Right renal pelvis (tissue), 4 donors: ENCODE measurements at places on chromosomes 6 and 20. TPM values are rescaled to one million over a fixed set of nuclear protein-coding genes. Genes with fewer than 3 reads are reported as not detected.
A peak's percentile ranks its signal among the peaks of the same experiment; 100 is the strongest.

Gene SPEF1
- polyA plus RNA-seq = 1.3 TPM

Gene PHACTR3
- polyA plus RNA-seq = 13.9 TPM

Gene CCM2L
- 8.5 TPM for polyA plus RNA-seq

Gene CST7
- 0.35 TPM for polyA plus RNA-seq

Gene SLC26A8
- polyA plus RNA-seq = 0.25 TPM

Gene WFDC12
- polyA plus RNA-seq = not detected

Gene OR2B2
- polyA plus RNA-seq = not detected

Gene HUS1B
- not detected for polyA plus RNA-seq

Gene CLPSL1
- polyA plus RNA-seq = 0.88 TPM

Gene SLC22A2
- 14.7 TPM for polyA plus RNA-seq

Gene PAK5
- polyA plus RNA-seq = 0.55 TPM

Gene C6orf132
- 4.6 TPM for polyA plus RNA-seq

Gene TOMM34
- polyA plus RNA-seq = 46.7 TPM

GRCh38 chr20:51306081-51306480, 236.4 kb downstream of the NFATC2 start:
- no peak for DNase-seq

DNA sequence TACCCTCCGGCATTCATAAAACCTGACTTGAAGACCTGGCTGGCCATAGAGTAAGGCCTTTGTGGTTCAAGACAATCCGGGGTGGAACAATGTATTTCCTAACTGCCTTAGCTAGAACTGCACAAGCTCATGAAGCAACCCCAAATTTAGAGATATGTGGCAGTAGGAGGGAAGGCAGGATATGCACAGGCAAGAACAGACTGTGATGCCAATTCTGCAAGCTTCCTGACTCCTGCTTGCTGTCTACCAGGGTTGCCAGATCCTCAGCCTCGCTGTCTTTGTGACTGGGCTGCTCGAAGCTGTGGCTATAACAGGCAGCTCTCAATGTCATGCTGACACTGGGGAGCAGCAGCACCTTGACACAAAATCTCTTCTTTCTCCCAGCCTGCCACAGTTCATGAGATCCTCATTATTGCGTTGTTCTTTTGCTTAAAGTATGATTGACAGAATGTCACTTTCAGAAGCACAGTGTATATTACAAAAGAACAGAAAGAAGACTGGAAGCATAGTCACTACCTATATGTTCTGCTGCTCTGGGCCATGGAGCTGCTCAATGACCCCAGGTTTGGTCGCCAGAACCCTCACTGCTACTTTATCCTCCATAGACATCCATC, 18.3 kb upstream of the SHLD1 start:
- no peak for DNase-seq

GRCh38 chr20:47350691-47351545, 5.6 kb downstream of the ZMYND8 start:
- peak; percentile 8 for DNase-seq

- no peak for DNase-seq
Measured at GRCh38 chr6:109448615-109449014, 7.0 kb downstream of the MICAL1 start.

- DNase-seq = no peak
Measured at GRCh38 chr6:100132005-100132404, 138.0 kb upstream of the MCHR2 start.

DNA sequence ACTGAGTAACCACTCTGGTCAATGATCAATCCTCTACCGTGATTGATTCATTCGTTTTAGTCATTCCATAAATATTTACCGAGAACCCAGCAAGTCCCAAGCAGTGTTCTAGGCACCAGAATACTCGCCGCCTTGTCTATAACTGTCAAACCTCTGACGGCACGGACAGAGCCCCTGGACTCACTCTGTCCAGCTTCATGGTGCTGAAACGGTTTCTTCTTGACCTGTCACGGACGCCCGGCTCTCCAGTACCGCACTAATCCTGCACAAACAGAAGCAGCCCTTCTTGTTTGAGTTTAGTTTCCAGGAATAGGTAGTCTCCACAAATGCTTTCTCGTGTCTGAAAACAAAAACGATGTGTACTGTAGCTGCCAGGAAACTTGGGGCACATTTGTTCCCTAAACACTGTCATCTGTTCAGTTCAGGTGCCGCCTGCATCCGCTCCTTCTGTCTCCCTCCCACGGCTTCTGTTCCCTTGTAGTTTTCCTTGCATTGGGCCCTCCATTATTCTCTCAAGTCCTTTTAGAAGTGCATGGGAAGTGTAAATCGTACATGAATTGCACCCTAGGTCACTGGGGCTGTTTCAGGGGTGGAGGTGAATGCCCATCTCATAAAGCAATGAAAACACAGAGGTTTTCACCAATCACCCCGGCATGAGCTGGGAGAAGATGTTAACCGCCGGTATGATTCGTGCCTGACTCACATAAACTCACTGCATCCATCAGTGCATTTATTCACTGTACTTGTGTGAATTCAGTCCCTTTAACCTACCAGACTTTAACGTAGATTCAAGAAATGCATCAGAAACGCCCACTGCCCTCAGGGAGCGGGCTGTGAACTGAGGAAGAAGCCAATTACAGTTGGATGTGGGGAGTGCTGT, 209.3 kb upstream of the CDH4 start:
- no peak for DNase-seq

DNA sequence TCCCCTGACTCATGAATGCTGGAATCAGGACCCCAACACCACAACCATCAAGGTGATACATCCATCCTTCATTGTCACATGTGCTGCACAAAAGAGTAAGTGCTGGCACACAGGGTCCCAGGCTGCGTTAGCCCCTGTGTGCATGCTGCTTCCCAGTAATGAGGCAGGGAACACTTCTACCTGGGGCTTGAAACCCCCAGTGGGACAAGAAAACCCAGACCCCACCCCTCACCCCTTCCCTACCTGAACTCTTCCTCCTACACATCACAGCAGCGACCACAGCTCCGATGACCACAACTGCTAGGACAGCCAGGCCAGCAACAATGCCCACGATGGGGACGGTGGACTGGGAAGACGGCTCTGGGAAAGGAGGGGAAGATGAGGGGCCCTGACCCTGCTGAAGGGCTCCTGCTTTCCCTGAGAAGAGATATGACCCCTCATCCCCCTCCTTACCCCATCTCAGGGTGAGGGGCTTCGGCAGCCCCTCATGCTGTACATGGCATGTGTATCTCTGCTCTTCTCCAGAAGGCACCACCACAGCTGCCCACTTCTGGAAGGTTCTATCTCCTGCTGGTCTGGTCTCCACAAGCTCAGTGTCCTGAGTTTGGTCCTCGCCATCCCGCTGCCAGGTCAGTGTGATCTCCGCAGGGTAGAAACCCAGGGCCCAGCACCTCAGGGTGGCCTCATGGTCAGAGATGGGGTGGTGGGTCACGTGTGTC, 2.0 kb downstream of the HLA-B start:
- DNase-seq = no peak

- DNase-seq = no peak
Measured at GRCh38 chr6:73231986-73232391, 6.7 kb upstream of the KHDC1L start.

DNA sequence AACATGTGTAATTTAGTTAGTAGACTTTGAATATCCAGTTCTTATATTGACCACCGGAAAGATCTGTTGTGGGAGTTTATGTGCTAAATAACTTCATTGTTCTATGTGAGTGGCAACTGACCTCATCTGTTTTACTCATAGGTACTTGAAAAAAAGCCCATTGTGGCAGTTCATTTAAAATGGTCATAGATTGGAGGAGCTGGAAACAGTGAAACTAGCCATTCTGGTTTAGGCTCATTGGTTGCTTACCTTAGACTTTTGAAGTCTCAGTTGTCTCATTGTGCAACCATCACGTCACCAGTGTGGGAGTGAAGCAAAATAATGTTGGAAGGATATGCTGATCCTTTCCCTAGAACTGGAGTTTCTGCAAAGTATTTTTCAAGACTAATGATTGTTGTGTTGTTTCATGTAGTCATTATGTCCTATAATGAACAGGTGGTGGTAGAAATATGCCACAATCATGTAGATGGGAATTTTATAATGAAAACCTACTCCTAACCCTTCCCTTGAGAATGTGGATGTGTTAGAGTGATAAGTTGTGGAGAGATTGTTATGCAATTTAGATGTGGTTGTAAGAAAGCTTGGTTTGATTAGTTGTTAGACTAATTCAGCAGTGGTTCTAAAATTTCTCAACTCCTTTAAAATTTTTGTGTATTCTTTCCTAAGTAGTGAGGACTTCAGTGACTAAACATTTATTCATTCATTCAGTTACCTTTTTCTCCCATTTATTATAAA, 18.3 kb downstream of the DSP start:
- DNase-seq = no peak

DNA sequence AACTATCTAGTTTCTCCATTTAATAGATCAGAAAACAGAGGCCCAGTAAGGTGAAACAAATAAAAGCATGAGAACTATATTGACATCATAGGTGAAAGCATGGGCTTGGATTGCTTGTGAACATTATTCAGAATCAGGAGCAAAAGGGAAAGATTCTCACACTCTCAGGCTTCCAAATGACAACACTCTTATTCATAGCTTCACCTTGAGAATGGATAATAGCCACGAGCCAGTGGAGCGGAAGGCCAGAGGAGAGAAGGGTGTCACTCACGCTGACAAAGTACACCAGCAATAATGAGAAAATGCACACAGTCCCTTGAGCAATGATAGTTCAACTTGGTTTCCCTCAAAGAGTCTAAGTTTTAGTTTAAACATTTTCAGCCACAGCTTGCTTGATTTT, 339.0 kb downstream of the TPBG start:
- no peak for DNase-seq

GRCh38 chr6:64930681-64931080, 776.3 kb downstream of the EYS start:
- DNase-seq = no peak

- DNase-seq = no peak
Measured at GRCh38 chr20:51697096-51697826, 70.9 kb downstream of the ATP9A start.

DNA sequence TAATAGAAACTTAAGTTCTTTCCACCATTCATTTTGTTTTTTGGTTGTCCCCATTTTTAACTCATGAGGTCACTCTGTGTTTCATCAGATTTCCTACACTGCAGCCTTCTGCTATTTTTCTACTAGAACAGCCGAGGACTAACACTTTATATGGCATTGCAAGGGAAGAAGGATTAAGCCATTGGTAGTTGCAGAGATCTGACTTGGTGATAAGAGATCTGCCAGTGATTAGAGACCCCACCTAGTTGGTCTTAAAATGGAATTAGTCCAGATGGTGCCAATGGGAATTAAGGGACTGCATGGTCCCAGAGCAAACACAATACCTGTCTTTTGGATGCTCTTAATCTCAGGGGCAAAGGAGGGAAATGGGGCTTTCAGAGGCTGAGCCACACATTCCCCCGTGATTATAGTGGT, 125.5 kb upstream of the TMEM170B start:
- no peak for DNase-seq

DNA sequence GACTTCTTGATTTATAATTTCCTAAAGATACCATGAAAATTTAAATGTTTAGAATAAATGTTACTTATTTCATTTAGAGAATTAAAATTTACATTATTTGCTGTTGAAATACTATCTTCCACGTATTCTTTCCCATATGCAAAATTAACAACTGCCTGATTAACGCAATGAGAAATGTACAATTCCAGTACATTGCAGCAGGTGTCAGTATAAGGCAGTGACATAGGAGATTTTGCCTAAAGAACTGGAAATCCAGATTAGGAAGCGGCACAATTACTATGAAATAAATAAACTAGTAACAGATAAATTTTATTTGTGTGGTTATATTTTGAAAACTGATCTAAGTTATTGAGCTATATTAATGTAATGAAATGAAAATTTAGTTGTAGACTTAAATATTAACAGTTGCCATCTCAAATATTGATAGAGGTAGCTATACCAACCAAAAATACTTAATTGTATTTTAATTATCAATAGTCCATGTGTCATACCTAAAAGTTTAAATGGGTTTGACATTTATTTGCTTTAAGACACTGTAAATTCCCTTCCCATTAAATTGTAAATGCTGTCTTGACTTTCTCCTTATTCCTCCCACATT, 300.2 kb downstream of the UTRN start:
- DNase-seq = peak; percentile 38

DNA sequence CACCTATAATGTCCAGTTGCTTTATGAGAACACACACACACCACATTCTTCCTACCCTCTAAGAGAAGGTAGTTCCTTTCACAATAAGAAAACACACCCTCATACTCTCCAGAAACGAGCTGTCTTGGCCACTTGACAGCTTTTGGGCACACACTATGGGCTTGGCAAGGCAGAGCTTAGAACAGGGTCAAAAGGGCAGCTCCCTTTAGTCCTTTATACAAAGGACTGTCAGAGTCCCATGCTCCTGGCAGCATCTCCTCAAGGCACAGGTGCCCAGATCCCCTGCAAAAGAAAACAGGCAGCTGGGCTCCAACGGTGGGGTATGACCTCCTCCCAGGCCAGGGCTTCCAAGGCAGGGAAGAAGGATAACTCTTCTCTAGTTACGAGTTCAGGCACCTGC, 4.9 kb upstream of the LYRM2 start:
- DNase-seq = no peak

- DNase-seq = peak; percentile 29
Measured at GRCh38 chr6:12289365-12289919, 719 bp upstream of the EDN1 start.

- no peak for DNase-seq
Measured at GRCh38 chr6:88964509-88964908, 1.1 kb upstream of the RNGTT start.

- no peak for DNase-seq
Measured at GRCh38 chr6:114936080-114936479, 593.3 kb upstream of the HS3ST5 start.

GRCh38 chr6:11609324-11610071, 71.9 kb downstream of the TMEM170B start:
- no peak for DNase-seq

GRCh38 chr6:26355366-26355765, 9.6 kb upstream of the BTN3A2 start:
- no peak for DNase-seq

- DNase-seq = no peak
Measured at GRCh38 chr20:35468671-35469334, 13.4 kb downstream of the CEP250 start.

- no peak for DNase-seq
Measured at GRCh38 chr6:87714093-87714842, 12.2 kb upstream of the AKIRIN2 start.

GRCh38 chr6:108988296-108988695, 106.3 kb downstream of the SESN1 start:
- no peak for DNase-seq
